ENCODE measurements at places on chromosomes 6 and 20.

DNA sequence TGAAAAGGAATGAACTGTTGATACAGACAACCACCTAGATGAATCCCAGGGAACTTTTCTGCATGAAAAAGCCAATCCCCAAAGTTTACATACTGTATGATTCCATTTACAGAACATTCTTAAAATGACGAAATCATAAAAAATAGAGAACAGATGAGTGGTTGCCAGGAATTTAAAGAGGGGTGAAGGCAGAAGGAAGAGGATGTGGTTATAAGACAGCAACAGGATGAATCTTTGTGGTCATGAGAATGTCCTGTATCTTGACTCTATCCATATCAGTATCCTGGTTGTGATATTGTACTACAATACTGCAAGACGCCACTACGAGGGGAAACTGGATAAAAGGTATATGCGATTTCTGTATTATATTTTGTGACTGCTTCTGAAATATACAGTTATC lies 70.1 kb upstream of the EMILIN3 start:
- no peak for DNase-seq

DNA sequence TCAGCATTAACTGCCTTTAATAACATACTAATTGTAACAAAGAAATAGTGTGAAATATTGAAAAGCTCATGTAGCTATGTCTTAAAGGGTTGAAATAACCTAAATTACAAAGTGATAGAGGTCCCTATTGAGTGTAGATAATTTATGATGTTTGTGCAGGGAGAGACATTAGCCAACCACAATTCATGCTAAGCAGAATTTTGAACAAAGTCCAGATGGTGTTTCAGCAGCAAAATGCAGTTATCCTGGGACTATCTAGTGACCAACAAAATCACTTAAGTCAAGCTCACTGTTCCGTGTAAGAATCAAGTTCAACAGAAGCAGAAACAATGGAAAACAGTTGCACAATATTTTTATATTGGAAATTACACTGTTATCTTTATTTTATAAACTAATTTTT lies 218.5 kb downstream of the SIM1 start:
- DNase-seq: no peak

DNA sequence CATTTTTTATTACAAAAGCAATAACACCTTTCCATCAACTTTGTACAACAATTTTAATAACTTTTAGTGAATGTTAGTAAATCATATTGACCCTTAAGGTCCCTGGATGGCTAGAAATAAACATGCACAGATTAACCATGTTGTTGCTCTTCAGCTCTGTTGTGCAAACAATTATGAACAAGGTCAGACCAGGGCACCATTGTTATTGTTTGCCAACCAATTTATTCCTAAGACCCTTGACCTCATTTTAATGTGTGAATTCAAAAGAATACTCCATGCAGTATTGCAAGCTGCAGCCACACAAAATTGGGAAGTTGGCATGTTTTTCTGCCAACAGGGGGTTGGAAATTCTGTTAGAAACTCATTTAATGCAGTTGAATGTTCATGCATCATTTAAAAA lies 426.6 kb upstream of the MAP3K7 start:
- no peak for DNase-seq

GRCh38 chr20:62366370-62367135 lies 559 bp downstream of the LAMA5 start:
- DNase-seq: no peak

DNA sequence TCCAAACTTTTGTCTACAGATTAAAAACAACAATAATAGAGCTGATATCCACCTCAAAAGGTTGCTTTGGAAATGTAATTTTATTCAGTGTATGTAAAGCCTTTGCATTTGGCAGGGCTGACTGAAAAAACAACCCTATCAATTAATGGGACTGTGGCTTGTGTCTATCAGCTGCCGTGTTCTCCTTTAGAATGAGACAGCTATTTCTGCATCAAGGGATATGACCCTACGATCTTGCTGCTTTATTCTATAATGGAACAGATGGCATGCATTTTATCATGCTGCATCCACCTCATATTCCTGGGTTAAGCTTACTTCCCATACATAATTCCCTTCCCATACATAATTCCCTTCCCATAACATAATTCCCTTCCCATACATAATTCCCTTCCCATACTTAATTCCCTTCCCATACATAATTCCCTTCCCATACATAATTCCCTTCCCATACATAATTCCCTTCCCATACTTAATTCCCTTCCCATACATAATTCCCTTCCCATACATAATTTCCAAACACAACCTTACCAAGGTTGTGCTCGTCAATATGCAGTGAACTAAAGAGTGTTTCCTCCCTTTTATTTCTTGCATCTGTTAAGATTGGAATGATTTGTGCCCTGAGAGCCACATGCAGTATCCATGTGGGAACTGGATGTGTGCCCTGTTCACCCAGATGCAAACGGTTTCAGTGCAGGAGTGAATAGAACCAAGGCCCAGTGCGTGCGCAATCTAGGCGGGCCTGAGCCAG lies 26.8 kb downstream of the SERPINB6 start:
- no peak for DNase-seq

- no peak for DNase-seq
Observed at GRCh38 chr20:48761023-48761785, 66.6 kb downstream of the PREX1 start.

DNA sequence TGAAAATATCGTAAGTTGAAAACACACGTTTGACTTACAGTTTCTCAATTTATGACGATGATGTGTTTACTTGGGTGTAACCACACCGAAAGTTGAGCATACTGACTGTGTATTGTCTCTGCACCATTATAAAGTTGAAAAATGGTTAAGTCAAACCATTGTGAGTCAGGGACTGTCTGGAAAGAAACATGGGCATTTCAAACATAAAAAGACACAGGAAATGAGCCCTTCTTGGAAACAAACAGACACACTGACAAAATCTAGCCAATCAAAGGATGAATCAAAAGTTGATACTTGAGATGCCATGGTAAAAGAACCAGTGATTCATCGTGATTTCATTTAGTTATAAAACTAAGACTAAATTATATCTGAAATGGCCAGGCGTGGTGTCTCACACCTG lies 5.3 kb downstream of the POPDC3 start:
- no peak for DNase-seq

- peak; percentile 58 for DNase-seq
Observed at GRCh38 chr20:34538671-34539123, 19.8 kb upstream of the MAP1LC3A start.

- no peak for DNase-seq
Observed at GRCh38 chr6:161235776-161236633, 37.9 kb downstream of the AGPAT4 start.

DNA sequence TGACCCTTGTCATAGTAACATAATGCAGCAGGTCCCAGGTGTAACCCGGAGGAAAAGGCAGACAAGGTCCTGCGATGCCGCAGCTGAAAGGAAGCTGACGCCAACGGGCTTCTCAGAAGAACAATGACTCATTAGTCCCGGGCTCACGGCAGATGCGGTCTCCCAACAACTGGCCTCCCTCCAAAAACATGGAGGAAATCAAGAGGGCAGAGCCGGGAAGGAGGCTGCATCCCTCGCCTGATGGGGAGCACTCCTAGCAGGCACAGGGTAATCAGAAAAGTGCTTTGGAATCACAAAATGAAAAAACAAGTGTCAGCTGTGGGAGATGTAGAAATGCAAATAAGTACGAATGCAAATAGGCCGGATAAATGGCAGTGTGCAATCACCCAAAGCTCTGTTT lies 165.2 kb upstream of the AGPAT4 start:
- DNase-seq: no peak

GRCh38 chr20:9108260-9108659 lies 39.4 kb downstream of the PLCB4 start:
- DNase-seq: no peak

GRCh38 chr6:166931426-166931970 lies 24.9 kb downstream of the RNASET2 start:
- DNase-seq: no peak

DNA sequence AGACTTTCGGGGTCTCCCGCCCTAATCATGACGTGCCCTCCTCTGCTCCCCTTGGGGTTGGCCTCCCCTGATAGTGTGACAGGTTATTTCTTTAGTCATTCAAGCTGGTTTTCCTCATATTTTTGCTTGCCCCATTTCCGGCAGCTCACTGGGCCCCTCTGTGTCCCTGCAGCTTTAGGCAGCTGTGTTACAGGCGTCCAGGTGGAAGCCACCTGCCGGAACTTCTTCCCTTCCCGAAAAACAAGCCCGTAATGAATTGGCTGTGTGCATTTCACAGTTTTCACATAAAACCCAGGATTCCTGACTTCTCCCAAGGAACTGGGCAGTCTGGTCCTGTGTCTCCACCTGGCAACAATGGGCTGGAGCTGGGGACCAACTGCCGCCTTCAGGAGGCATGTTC lies 52.6 kb downstream of the EDN3 start:
- no peak for DNase-seq

DNA sequence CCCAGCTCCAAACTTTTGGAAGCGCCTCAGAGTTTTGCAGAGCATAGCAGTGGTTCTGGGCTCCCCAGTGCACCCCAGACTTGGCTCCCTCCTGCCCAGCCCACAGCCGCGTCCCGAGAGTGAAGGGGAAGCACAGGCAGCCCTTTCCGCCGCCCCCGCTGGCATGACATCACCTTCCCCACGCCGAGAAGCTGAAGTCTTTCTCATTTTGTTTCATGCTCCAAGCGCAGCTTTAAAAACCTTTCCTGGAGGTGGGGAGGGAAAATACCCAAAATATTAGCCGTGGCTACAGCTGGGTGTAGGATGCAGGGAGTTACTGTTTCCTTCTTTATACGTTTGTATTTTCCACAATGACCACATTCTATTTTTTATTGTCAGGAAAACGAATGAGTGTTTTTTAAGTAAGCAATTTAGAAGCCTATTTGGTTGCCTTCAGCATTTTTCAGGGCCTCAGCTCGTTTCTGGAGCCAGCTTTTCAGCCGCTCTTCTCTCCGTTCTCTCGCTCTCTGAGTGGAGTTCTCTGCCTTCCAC lies 72.9 kb downstream of the SNX5 start:
- peak; percentile 56 for DNase-seq

GRCh38 chr6:168964138-168964835 lies 289.4 kb downstream of the THBS2 start:
- DNase-seq: no peak

DNA sequence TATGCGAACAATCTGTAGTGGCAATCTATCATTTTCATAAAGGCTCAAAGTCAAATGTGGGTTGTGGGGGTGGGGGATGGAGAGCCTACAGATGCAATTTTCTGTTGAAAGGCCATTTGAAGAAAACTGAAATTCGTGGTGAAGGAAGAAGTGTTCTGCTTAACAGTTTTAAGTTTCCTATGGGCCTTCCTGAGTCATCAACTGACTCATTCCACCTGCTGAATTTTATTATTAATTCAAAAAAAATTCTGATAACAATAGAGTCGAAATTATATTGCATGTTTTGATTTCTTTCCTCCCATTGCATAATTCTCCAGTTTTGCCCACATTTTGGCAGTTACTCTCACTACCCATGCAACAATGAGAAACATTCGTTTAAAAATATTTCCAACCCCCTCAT lies 622.3 kb upstream of the ARID1B start:
- DNase-seq: no peak

DNA sequence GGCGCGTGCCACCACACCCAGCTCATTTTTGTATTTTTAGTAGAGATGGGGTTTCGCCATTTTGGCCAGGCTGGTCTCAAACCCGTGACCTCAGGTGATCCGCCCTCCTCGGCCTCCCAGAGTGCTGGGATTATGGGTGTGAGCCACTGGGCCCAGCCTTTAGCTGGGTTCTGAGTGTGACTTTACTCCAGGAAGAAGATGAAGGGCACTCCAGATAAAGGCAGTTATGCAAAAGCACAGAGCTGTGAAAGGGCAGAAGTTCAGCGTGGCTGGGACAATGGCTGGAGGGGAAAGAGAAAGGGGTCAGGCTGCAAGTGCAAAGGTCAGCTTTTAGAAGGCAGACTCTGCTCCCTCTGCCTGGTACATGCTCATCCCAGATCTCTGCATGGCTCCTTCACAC lies 39.7 kb downstream of the MAP3K5 start:
- no peak for DNase-seq

- no peak for DNase-seq
Observed at GRCh38 chr6:39706819-39707335, 18.3 kb downstream of the KIF6 start.

- no peak for DNase-seq
Observed at GRCh38 chr6:165178056-165178455, 131.3 kb downstream of the C6orf118 start.

GRCh38 chr6:6661684-6662083 lies 73.2 kb downstream of the LY86 start:
- DNase-seq: no peak

GRCh38 chr6:166691199-166691598 lies 64.1 kb upstream of the RPS6KA2 start:
- DNase-seq: no peak

DNA sequence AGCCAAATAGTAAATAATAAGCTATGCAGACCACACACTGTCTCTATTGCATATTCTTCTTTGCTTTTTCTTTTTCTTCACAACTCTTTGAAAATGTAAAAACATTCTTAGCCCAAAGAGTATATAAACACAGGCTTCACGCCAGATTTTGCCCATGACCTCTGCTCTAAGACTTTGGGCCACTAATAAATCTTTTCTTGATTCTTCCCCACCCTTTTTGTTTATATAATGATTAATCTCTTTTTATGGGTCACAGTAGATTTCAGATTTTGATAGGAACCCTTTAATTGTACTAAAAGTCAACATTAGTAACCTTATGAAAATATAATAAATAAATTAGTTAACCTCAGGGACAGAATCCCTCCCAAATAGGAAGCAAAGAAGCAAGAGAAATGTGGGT lies 15.8 kb upstream of the ENPP5 start:
- DNase-seq: no peak

- DNase-seq: no peak
Observed at GRCh38 chr20:919491-919916, 3.4 kb upstream of the ANGPT4 start.

DNA sequence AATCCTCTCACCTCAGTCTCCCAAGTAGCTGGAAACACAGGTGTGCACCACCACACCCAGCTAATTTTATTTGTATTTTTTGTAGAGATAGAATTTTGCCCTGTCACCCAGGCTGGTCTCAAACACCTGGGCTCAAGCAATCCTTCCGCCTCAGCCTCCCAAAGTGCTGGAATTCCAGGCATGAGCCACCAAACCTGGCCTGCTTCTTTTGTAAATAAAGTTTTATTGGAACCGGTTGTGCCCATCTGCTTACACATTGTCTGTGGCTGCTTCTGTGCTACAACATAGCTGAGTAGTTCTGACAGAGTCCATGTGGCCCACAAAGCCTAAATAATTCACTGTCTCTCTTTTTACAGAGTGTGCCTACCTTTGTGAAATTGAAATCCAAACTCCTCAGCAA lies 109.7 kb upstream of the NRSN1 start:
- DNase-seq: no peak

DNA sequence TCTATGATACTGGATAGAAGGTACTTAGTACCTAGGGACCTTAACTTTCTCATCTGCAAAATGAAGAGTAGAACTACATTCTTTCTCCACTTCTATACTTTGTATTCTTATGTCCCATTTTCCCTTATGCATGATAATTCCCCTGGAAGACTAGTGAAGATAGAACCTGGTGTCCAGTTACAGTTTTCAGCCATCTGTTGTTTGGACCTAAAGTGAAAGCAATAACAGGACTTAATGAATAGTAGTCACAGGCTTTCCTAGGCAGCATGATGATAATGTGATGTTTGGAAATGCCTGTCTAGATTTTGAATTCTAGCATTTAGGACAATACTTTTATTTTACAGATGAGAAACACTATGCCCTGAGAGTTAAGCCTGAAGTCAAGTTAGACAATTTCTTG lies 153.8 kb downstream of the RIMS1 start:
- DNase-seq: no peak
